Stimulated activated CD4-positive, alpha-beta T cell treated with anti-CD3 and anti-CD28 coated beads, Interleukin-15, amount 100 ng/mL, for 1 hour (primary cell): ENCODE measurements at places on chromosomes 1 and 21.

- no peak for DNase-seq
Observed at GRCh38 chr21:16013570-16013969, 283.8 kb downstream of the USP25 start.

GRCh38 chr1:203672346-203672745 is 45.7 kb downstream of the ATP2B4 start:
- no peak for DNase-seq

DNA sequence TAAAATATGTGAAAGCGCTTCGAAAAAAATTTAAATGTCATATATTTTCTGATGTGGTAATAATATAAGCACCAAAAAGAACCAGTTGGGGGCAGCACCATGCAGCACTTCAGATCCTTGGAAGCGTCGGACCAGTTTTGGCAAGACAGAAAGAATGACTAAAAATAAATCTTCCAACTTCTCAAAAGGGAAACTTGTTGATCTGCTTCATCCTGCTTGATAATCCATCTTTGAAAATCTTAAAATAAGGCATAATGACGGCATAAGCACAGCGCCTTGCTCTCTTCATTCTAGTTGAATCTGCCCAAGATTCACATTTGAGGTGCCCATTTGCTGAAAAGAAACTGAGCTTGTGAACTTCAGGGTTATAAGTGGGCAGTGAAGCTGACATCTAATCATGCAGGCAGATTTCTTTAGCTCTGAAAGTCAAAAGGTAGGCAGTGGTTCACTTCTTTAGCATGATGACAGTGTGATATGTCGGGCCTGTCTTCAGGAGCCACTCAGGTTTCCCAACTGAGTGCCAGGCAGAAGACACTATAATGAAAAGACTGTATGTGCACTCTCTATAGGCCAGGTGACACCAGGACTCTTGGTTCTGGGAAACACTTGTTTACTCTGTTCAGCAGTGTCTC is 19.8 kb upstream of the MUTYH start:
- DNase-seq: no peak

GRCh38 chr21:37074197-37074510 is 1.1 kb downstream of the TTC3 start:
- DNase-seq: no peak
